Fibroblast of skin of back (primary cell): ENCODE measurements at places on chromosomes 6 and 20.

- no peak for DNase-seq
Observed at GRCh38 chr6:99219788-99220187, 129.7 kb downstream of the FAXC start.

DNA sequence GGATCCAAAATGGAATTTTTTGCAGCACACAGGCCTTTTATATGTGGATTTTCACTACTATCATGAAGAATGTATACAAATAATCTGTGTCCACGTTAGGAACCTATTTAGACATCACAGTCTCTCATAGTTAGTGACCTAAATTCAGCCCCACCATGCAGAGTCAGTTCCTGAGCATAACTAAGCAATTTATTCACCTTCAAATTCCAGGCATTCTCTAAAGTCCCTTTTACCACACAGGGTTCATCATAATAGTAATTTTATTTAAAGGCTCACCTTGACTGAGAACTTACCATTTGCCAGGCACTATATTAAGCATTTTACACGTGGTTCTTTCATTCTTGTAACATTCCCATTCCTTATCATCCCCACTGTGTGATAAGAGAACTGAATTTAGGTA lies 353.8 kb downstream of the ARHGAP18 start:
- DNase-seq: no peak

DNA sequence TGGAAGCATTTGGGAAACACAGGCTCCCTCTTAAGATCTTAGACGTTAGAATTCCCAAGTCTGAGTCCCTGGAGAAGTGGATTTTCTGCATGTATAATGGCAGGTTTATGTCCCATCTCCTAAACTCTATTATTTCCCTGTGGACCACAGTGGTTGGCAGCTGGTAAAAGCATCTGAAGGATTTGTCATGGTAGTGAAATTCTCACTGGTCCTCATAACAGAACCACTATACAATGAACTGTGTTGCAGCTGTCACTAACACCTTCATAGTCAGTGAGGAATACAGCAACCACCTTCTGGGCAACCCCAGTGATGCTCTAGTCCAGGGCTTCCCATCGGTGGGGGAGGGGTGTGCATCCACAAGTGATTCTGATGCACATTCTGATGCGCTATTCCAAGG lies 396.9 kb downstream of the ZFAND3 start:
- no peak for DNase-seq

DNA sequence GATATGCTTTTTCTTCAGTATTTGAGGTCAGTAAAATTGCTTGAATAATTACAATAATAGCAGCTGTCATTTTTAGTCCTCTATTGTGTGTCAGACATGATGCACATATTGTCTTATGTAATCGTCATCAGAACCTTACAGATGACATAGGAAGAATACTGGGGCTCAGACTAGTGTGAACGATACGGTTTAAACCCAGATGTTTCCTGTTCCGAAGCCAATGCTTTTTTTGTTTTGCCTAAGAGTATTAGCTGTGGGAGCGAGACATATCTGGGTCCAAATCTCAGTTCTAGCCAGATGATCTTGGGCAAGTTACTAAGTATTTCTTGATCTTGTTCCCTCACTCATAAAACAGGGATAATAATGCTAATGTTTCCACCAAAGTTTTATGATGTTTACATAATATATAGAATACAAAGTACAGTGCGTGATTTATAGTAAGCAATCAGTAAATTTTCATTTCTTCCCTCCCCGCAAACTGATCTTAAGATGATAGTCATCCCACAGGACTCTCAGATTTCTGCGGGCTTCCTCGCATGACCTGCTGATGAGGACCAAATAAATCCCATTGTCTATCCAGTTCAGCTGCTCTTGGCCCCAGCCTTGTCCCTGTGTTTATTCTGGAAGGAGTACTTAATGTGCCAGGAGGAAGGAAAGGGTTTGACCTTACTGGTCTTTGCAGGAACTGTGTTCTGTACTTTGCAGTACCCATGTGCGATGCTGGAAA lies 98.2 kb downstream of the CAP2 start:
- DNase-seq: no peak

DNA sequence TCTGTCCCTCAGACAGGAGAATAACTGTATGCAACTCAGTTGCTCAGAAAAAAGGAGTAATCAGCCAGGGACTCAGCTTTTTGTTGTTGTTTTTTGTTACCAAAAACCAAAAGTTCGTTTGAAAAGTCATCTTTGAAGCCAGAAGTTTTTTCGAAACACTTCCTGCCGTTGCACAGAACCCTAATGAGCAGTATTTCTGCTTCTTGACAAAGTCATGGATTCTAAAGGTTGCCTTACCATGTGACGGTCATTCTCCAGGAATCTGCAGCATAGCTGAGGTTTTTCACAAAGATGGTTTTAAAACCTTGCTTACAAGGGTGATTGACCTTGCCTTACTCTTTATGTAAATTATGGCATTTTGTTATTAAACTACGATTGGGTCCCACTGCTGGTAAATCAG lies 1.9 kb downstream of the RAB32 start:
- peak; percentile 79 for DNase-seq

- no peak for DNase-seq
Observed at GRCh38 chr6:39193201-39193791, 36.0 kb downstream of the KCNK5 start.

DNA sequence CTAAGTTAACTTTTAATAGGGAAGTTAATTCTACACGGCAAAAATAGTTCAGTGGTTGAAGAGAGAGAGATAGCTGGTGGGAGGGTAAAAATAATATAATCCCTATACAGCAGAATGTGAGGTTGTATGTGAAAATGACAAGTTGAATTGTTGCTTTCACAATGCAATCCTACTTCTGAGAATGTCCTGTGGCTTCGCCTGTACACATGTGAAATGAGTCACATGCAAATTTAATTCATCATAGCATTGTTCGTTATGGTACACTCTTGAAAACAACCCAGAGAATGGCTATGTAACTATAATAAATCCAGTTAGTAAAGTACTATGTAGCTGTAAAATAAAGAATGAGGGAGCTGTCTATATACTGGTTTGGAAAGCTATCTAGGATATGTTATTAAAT lies 46.0 kb upstream of the HINT3 start:
- peak; percentile 15 for DNase-seq

- DNase-seq: no peak
Observed at GRCh38 chr20:57671662-57672061, 38.2 kb downstream of the PMEPA1 start.

GRCh38 chr20:37270576-37271420 lies 9.2 kb upstream of the GHRH start:
- peak; percentile 46 for DNase-seq

GRCh38 chr6:25052181-25052580 lies 116.4 kb upstream of the RIPOR2 start:
- no peak for DNase-seq

DNA sequence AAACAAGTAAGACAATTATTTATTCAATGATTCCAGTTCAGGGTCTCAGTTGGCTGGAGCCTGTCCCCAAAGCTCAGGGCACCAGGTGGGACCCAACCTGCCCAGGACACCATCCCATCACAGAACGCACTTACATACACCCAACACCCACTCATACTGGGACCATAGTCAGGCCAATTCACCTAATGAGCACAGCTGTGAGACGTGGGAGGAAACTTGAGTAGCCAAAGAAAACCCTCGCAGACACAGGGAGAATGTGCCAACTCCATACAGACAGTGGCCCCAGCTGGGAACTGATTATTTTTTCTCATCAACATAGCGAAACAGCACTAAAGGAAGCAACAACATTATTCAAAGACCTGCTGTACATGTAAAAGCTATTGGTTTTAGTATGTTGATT lies 58.6 kb upstream of the DOK5 start:
- DNase-seq: no peak

- no peak for DNase-seq
Observed at GRCh38 chr6:74054190-74054589, 358.2 kb downstream of the CD109 start.

GRCh38 chr6:38209371-38210260 lies 390.1 kb downstream of the ZFAND3 start:
- DNase-seq: no peak

DNA sequence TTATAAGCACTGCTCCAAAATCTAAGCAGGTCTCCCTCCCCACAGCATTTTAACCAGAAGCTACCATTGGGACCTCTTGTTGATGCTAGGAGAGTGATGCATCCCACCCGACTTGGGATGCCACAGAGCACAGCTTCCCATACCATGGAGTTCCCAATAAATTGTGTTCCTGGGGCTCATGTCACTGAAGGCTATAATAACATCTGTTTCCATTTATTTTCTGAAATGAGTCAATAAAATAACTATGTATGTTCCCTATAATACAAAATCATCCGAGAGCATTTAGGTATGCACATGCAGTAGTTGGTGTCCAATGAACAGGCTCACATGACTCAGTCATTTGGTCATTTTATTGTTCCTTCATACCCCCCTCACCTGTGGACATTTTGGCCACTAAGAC lies 204.2 kb downstream of the TBC1D7 start:
- DNase-seq: peak; percentile 3

DNA sequence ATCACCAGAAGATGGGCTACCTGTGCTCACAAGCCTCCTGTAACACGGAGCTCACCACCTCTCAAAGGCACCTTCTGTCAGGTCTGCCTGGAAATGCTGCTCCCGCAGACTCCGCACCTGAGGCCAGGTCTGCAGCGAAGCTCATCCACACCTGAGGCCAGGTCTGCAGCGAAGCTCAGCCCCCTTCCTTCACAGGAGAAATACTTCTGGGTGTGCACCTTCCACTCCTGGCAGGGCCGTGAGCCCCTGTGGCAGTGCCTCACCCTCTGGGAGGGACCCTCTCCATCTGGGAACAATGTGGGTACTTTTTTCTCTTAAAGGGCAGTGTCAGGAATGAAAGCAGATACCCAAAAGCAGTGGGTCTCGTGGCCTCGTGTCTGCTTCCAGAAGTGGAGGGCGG lies 1.4 kb upstream of the SLCO4A1 start:
- no peak for DNase-seq

DNA sequence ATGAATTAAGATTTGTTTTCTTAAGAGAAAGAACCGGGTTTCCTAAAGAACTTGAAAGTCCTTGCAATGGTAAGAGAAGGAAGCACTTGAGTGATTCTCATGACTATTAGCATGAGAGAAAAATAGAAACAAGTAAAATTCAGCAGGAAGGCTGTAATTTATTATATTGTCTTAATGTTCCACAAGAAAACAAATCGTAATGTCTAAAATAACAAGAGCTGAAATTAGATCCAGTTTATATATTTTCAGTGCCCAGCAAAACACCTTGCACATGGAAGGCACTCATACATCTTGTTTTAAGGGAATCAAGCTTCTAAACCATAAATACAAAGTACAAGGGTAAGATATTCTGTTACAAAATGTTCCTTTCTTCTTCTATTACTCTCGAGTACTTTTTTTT lies 229.4 kb upstream of the PLN start:
- no peak for DNase-seq

- DNase-seq: peak; percentile 24
Observed at GRCh38 chr6:118284736-118285360, 263.2 kb upstream of the PLN start.

DNA sequence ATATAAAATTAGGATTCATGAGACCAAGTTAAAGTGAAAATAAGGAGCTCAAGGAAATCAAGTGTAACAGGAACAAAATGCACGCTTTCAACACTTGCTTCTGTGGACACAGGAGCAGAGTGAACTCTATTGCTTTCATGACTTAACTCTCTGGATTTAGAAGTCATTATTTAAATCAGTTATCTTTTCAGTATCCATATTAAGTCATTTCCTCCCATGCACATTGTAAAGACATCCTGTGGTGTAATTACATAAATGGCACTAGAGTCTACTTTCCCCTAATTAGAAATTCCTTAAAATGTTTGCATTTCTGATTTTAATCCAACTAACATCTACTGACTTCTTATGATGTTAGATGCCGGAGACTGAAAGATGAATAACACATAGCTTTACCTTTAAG lies 88.0 kb downstream of the INSM1 start:
- DNase-seq: no peak

DNA sequence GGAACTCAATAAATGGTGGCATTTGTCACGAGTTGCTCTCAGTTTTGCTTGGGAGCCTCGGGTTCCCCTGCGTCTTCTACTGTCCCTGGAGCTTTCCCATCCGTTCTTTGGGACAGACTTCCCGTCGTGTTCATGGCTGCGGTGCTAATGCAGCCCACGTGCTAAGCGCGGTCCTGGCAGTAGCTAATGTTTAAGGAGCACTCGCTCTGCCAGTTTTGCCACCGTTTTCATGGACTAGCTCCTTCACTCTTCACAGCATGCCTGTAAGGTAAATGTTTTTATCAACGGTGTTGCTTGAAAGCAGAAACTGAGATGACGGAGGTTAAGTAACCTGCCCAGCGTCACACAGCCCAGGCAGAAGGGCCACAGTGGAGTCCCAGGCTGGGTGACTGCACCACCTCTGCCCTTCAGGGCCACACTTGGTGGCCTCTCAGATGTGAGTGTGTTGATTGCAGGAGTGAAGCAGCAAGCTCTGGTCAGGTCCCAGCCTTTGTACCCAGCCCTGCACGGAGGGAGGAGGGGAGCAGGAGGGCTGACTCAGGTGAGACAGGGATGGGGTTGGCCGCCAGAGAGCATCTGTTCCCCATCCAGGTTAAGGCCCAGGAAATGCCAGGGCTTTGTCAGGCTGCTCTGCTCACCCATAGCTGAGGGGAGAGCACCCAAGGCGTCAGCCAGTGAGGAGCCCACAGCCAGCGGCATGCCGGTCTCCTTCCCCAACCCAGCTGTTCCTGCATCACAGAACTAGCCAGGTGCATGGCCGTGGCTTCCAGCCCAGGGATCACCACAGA lies 181.8 kb downstream of the ZMYND8 start:
- DNase-seq: no peak

DNA sequence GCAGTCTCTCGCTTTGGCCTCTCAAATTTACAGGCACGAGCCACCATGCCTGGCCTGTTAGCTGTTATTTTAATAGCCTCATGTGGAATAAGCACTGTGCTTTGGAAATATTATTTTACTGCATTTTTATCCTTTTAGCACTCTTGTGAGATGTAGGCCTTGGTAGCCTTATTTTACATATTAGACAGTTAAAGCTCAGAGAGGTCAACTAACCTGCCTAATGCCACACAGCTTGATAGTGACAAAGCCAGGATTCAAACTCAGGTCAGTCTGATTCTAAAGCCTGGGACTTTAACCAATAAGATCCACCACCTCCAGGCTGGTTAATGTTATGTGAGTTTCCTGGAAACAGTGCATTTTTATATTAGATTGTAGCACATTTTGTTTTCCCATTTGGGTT lies 9.5 kb downstream of the TNFAIP3 start:
- no peak for DNase-seq

GRCh38 chr6:137673603-137674002 lies 179.4 kb upstream of the OLIG3 start:
- DNase-seq: no peak

DNA sequence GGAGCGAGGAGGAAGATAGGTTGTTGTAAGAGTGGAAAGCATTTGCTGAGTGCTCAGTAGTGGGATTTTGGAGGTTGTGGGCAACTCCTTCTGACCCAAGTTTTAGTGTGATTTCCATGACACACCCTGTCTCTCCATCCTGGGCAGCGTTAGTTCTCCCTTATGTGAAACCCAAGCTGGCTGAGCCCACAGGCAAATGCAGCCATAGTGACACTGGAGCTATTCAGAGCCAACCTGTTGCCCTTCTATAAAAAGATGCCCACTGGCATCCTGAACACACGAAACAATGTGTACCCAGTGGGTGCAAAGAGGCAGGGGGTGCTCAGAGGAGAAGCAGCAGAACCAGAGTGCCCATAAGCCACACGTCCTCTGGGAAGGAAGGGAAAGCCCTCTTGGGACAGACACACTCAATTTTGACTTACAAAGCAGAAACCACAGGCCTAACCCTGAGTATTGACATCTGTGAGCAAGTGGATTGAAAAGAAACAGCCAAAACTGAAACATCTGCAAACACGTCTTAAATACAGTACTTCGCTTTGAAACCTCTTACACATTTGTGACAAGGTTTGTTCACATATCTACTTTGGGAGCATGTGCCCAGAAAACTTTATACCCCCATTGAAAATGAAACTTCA lies 54.6 kb downstream of the BPIFB1 start:
- DNase-seq: no peak
